NCI-H2227 treated with DMSO at 0.1 percent for 48 hours (cell line): ENCODE measurements at places on chromosomes 3 and 15.

- DNase-seq: no peak
Observed at GRCh38 chr3:114234745-114235144, 2.6 kb downstream of the ZNF80 start.

GRCh38 chr3:54696313-54696712, 231.5 kb downstream of the LRTM1 start:
- DNase-seq: no peak

GRCh38 chr15:31200735-31201151, 99.2 kb upstream of the TRPM1 start:
- no peak for DNase-seq

DNA sequence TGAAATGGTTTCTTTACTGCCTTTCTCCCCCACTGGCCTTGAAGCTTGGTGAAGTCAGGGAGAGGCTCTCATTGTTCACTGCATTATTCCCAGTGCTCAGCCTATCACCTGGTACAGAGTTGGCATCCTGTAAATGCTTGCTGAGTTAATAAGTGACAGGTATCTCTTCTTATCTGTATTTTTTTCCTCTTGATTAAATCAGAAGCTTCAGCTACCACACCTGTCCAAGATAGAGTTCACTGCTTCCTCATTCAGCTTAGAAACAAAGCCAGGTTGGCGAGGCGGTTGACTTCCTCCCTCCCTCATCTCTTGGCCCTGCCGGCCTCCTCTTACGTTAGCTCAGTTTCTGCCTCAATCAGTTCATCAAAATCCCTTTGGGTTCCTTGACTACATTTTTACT, 142.8 kb downstream of the LIPC start:
- DNase-seq: no peak

DNA sequence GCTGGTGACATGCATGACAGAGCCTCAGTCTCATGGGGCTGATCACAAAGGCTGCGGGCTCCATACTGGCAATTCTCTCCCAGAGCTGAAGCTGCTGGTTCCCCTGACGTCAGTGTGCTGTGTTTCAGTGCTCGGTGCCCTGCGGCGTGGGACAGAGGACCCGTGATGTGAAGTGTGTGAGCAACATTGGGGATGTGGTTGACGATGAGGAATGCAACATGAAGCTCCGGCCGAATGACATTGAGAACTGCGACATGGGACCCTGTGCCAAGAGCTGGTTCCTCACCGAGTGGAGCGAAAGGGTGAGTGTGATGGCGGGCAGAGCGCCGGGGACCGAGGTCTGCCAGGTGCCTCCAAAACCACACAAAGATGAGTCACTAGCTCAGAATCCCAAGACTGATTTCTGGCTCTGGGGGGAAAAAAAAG, 62.0 kb upstream of the NR2E3 start:
- no peak for DNase-seq

DNA sequence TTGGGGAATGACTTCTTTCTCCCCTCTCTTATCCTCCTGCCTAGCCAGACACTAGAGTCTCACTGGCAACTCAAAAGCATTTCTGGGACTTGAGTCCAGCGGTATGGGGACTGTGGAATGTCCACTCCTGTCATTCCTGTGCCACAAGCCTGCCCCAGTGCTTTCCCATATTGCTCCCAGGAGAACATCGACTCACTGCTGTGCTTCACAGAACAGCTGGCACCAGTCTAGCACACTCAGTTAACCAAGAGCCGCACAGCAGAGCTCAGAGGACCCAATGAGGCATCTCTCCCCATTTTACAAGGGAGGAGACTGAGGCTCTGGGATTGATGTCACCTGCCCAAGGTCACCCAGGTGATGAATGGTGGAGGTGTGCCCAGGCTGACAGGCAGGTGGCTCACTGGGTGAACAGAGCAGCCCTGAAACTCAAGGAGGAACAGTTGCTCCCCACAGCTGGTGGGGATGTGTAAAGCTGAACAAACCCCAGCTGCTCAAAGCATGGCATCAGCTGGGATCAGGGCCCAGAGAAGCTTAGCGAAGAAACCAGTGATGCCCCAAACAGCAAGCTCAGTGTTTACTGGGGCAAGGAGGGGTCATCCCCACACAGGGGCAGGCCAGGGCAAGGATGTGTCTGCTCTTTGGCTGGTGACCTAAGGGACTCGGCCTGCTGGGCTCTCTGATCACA, 35.4 kb upstream of the DUSP7 start:
- DNase-seq: no peak

DNA sequence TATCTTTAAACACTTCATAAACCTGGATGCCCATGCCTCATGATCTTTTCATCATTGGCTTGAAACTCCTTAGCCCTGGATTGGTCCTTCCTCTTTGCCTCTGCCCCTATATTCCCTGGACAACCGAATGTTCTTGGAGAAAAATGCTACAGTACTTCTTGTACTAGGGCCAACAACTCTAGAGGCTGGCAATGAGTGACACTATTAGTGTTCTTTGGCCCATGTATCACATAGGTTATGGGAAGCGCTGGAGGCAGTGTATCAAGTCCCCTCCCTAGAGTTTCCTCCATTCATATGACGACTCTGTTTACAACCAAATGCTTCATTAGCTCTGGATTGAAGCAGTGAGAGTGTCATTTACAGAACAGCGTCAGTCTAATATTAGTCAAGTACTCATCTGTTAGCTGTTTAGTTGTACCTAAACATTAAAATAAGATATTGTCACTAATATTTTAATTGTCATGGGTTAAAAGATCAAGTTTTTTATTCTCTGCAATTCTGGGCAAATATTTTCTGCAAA, 66.4 kb upstream of the MYO5C start:
- no peak for DNase-seq

- DNase-seq: no peak
Observed at GRCh38 chr3:43211681-43212080, 74.7 kb upstream of the SNRK start.

GRCh38 chr3:47877719-47878118, 74.8 kb downstream of the DHX30 start:
- no peak for DNase-seq

DNA sequence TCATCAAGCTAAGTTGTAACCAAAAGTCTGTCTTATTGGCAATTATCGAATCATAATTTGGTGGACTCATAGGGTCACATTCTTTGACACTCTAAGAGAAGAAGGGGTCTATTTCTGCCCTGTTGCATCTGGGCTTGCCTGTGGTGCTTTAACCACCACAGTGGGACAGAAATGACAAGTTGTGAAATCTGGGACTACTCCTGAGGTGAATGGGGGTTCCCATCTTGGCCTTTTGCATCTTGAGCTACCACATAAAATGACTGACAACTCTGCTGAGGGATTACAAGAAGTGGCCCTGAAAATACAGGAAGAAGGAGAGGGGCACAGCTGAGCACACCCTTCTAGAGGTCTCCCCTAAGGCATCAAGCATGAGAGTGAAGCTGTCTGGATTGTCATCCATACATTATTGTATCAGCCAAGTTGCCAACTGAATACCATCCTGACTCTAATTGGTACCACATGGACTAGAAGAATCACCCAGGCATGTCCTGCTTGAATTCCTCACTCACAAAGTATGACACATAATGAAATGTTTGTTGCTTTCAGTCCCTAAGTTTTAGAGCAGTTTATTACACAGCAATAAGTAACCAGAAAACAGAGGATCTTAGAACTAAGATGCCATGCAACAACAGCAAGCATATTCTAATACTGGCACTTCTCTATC, 306.5 kb downstream of the ROBO1 start:
- DNase-seq: no peak

DNA sequence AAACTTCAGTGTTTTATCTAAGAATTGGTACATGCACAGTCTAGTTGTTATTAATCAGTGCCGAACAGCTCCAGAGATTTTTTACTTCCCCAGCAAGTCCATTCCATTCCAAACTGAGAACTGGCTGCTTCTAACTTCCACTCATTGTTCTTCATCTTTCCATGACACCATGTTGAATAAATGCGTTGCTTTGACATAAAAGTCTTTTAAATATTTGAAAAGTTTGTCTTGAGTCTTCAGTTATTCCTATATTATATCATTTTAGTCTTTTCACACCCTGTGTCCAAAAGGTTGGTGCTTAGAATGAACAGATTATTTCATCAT, 65.4 kb downstream of the CMSS1 start:
- DNase-seq: no peak

GRCh38 chr3:160061525-160061924, 72.9 kb downstream of the IL12A start:
- DNase-seq: no peak

DNA sequence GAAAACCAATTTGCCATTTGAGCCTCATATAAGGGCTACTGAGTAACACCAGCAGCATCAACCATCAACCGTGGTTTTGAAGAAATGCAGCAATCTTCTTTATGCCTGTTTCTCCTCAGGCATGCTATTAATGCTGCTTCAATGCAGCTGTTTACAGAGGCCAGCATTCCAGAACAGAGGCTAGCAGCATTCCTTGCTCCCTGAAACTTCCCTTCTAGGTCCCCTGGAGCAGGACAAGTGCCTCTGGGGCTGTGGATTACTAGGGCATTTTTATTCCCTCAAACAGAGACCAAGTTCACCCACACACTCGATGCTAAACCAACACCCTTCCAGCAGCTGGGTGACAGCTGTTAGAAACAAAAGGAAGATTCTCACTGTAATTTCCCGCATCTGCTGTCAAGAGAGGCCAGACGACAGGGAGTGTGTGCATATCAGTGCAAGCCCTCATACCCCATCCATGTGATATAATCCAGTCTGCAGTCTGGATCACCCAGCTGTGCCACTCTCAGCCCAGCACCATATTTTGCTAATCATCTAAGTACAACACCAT, 57.5 kb downstream of the HOMER2 start:
- peak; percentile 4 for DNase-seq

DNA sequence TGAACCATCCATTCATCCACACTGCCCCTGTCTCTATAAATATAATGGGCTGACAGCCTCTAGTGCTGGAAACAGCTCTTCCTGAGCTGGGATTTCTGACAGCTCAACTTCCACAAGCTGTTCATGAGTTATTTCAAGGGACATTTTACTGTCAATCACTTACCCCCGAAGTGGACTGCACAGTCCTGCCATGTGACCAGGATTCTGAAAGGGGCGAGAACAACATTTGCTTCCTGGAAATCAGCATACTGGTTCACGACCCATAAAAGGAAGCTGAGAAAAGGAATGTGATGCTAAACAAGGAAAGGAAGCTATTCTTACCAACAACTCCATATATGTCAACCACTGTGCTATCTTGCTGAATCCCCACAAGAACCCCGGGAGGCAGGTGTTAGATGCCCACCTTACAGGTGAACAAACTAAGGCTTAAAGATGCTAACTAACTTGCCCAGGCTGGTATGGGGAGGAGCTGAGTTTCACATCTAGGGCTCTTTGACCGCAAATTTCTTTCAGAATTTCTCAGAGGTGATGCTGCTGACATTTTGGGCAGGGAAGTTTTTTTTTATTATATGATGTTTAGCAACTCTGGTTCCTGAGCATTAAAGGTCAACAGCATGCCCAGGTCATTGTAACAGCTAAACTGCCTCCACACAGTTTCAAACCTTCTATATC, 16.5 kb upstream of the REC114 start:
- DNase-seq: peak; percentile 33

DNA sequence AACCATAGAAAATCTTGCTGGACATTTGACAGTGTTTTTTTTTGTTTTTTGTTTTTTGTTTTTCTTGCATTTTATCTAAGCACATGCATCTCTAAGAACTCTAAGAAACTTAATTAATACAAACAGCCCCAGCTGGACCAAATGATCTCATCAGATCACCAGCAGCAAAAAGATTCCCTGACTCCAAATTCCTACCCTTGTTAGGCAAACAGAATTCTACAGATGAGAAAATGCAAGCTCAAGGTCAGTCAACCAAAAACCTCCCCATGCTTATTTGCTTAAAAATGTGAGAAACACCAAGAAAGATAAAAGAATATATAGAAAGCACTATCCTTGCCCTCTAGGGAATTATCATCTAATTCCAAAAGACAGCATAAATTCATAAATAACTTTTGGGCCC, 65.4 kb downstream of the FOXP1 start:
- DNase-seq: no peak

- DNase-seq: no peak
Observed at GRCh38 chr15:26119322-26119721, 256.2 kb upstream of the ATP10A start.

GRCh38 chr15:92400980-92401787, 7.5 kb downstream of the ST8SIA2 start:
- no peak for DNase-seq

GRCh38 chr15:80173022-80173759, 20.4 kb downstream of the FAH start:
- peak; percentile 1 for DNase-seq

DNA sequence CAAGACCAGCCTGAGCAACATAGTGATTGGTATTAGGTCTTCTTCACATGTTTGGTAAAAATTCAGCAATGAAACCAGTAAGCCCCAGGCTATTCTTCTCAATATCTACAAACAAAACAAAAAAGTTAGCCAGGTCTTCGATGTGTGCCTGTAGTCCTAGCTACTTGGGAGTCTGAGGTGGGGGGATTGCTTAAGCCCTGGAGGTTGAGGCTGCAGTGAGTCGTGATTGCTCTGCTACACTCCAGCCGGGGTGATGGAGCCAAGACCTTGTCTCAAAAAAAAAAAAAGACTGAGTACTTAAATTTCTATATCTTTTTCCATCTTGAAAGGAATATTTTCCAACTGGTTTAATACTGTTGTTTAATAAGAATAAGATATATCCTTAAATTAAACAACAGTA, 106.8 kb downstream of the MBNL1 start:
- no peak for DNase-seq

DNA sequence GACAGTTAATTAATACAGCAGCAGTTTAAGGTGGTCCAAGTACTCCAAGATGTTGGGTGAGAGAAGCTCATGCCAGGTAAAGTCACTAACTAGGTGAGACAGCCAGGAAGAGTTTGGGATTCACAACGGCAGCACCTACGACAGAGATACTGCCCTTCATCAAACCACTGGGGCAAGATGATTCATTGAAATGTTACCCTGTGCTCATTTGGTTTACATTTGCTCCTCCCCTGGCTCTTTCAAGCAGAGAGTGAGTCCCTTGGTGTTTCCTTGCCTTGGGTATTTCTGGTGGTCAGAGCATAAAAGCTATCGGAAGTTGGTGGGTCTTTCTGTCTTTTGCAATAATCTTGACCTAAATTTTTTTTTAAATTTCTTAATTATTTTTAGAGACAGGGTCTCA, 19.9 kb upstream of the PDE8A start:
- DNase-seq: no peak

GRCh38 chr15:67828969-67829646, 3.8 kb downstream of the SKOR1 start:
- DNase-seq: no peak

DNA sequence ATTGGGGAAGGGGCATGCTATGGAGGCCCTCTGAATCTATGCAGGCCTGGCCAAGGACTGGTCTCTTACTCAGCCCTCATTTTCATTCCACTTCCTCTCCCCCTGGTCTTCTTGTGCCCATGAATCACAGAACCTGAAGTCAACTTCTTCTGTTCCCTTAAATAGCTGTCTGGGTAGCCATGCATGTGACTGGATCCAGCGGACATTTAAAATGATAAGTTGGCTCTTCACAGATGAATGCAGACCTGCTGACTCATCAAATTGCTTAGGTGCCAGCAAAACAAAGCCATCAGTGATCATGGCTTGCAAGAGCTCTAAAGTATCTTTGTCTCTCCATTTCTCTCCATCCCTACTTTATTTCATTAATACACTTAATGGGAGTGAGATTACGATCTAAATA, 90.1 kb upstream of the CADPS start:
- no peak for DNase-seq
